Myocyte (in vitro differentiated cells): ENCODE measurements at places on chromosomes 6 and 20. TPM values are rescaled to one million over a fixed set of nuclear protein-coding genes. Genes with fewer than 3 reads are reported as not detected.

Gene GINS1
- 2.2 and 3.0 TPM in 2 replicates for total RNA-seq

- peak; percentile 34 for DNase-seq
Observed at GRCh38 chr6:56335726-56336125, 88.3 kb upstream of the COL21A1 start.

- peak; percentile 86 for DNase-seq
Observed at GRCh38 chr20:49562311-49563014, 5.5 kb downstream of the PTGIS start.

GRCh38 chr6:10886691-10887502 is at the start of gene SYCP2L:
SYCP2L (plus strand) TSS chr6:10887052; CDS start chr6:10887127, 75 bp downstream.
- peak; percentile 10 for DNase-seq

DNA sequence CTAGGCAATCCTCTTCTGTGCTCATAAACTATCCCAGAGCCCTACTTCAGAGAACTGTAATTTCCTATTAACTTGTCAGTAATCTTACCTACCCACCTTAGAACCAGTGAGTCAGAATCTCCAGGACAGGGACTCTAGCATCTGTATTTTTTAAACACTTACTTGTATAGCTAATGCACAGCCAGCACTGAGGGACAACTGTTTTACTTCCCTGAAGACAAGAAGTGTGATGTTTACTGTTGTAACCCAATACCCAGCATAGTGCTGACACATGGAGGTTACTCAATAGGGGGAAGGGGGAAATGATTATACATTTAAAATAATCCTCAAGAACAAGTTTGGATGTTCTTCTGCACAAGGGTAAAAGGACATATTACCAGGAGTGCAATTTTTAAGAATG is 130.8 kb downstream of the BTBD9 start:
- DNase-seq, result no peak

Gene TP53TG5
- total RNA-seq, result not detected in 2 replicates

DNA sequence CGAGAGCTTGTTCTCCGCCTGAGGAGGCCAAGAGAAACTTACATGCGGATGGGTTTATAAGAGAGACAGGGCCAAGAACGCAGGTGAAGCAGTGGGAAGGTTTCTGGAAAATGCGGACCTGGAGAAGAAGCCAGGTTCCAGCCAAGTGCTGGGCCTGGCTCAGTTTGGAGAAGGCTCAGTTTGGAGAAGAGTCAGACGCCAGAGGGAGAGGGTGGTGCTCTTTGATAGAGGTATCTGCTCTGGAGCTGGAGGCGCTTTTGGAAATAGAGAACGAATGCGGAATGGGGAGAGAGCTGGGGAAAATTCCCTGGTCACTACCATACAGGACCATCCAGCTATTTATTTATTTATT is 753 bp downstream of the RSPH9 start:
- DNase-seq, result no peak

Gene ZCCHC3
- total RNA-seq, result 19.8 and 20.1 TPM in 2 replicates

Gene SYCP2L
- 0.40 TPM in 1 of 2 replicates, not detected in the other for total RNA-seq

DNA sequence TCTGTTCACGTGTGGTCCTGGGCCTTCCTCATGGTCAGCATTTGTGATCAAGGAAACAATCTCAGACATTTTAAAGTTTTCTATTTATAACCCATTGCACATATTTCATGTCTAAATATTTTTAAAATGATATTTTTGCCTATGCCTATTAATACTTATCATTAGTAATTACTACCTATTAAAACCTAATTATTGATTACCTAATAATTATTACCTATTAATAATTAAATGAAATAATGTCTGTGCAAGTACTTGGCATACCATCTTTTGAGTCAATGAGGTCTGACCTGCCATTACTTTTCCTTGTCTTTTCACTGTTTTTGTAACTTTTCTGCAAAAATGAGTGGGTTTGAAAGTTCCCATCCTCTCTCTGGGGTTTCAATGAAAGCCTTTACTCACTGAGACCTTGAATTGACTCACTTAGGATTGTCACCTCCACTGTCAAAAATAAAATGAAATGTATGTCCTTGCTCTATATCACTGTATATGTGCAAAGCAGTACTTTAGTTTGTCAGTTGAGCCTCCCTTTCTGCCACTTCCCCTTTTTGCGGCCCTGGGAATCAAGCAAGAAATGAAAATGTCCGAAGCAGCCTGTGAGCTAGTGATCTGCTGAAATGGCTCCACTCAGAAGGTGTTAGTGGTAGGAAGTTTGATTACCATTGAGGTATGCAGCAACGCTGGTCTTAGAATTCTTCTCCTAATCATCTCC is 87.8 kb downstream of the L3MBTL3 start:
- DNase-seq, result no peak

DNA sequence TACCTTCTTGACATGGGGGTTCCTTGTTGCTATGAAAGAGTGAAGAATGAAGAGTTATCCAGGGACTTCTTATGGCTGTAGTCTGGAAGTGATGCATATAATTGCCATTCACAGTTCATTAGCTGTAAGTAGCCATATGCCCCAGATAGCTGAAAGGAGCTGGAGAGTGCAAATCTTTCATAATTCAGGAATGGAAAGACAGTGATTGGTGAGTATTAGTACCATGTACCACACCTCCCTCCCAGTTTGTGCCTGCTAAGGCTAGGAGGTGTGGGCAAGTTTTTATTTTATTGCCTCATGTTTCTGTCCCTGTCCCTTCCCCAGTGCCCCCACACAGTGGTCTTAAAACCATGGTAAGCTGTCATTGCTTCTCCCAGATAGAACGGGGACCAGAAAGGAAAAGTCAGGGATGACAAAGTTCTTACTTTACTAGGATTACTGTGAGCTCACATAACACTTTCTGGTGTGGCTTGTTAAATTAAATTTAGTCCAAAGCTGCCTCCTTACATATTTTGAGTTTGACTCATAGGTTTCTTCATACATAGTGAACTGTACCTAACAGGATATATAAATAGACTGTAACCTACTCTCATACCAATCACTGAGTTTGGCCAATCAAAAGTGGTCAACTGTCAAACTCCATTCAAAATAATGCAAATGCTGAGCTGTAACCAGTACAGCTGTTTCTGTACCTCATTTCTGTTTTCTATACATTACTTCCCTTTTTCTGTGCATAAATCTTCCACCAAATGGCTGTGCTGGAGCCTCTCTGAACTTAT is 119.4 kb downstream of the RFPL4B start:
- DNase-seq, result peak; percentile 55

GRCh38 chr6:859936-860335 is 167.0 kb upstream of the EXOC2 start:
- no peak for DNase-seq

Gene RNGTT
- total RNA-seq, result 16.6 and 17.4 TPM in 2 replicates

DNA sequence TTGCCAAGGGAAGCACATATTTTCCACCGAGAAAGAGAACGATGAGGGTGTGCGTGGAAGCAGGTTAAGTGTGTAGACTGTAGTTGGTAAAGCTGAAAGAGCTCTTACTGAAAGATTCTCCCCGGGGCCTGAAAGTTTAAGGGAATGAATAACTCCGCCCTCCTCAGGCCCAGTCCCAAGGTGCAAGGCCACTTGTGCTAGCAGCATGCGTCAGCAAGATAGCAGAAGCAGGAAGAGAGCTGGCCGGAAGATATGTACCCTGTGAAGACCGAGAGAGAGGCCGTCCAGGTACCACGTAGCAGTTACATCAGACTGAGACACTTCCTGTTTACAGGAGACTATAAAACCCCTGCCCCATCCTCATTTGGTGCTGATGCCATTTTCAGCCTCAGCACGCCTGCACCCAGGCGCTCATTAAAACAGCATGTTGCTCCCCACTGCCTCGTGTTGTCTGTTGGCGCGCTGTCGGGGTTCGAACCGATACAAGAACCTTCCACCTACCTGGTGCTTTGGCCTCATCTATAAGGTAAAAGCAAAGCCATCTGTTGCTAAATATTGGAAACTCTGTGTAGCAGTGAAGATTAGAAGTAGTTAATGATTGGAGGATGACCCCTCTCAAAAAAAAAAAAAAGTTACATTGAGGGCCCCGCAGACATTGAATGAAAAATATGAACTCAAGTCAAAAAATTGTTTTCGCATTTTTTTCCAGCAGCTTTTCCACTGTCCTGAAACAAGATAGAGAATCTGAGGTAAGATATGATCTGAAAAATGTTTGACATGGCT is 18.6 kb upstream of the FAM135A start:
- DNase-seq, result no peak

DNA sequence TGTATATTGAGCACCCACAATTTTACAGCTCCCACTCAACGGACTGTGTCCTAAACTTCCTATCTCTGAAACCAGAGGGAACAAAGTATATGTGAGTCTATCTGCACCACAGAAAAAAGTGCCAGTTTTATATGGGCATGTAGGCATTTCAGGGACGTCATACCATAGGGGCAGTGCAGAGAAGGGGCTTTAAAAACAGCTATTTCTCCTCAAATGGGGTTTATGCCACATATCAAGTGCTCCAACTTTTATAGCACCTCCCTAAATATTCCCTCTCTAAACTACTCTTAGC is 28.9 kb upstream of the ASF1A start:
- DNase-seq, result no peak

GRCh38 chr6:151690768-151691562 is 116.5 kb upstream of the ESR1 start:
- peak; percentile 56 for DNase-seq

- no peak for DNase-seq
Observed at GRCh38 chr20:62021793-62022385, 43.8 kb downstream of the TAF4 start.

GRCh38 chr20:52083627-52084232 is 107.8 kb downstream of the ZFP64 start:
- DNase-seq, result peak; percentile 65

Gene BPIFB1
- total RNA-seq, result not detected in 2 replicates

DNA sequence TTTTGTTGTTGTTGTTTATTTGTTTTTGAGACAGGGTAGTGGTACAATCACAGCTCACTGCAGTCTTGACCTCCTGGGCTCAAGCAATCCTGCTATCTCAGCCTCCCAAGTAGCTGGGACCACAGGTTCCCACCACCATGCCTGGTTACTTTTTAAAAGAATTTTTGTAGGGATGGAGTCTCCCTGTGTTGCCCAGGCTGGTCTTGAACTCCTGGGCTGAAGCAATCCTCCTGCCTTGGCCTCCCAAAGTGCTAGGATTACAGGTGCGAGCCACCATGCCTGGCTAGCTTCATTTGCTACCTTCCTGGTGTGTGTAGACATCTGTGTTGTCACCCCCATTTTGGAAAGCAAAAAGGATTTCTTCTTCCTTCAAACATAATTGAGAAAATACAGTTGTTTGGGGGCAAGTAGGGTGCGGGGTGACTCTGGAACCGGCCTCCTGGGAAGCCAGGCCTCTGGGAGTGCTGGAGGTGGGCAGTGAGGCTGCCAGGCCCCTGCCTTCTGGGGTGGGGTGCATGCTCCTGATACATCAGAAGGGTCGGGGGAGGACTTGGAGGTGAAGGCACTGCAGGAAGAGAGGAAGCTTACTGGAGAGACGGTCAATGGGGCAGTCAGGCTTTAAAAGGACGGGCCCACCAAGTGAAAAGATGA is 28.4 kb downstream of the SYNJ2 start:
- DNase-seq, result no peak

DNA sequence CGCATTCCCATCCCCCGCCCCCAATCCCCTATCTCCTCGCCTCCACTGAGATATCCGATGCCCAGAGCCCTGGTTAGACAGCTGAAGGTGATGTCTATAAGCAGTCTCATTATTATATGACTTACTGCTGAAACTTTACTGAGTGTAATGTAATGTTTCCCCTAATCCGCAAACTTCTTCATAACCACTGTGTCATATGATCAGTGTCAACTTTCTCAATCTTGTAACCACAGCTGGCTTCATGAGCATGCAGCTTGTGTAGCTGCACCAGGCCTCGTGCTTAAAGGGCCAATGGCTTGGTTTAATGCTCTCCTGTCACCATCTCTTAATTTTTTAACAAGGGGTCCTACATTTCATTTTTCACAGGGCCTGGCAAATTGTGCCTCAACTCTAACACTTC is 8.1 kb downstream of the ASIP start:
- DNase-seq, result peak; percentile 86

Gene KCNQ2
- total RNA-seq, result not detected in 2 replicates

GRCh38 chr20:63226042-63226943 is 9.4 kb upstream of the BIRC7 start:
- no peak for DNase-seq

DNA sequence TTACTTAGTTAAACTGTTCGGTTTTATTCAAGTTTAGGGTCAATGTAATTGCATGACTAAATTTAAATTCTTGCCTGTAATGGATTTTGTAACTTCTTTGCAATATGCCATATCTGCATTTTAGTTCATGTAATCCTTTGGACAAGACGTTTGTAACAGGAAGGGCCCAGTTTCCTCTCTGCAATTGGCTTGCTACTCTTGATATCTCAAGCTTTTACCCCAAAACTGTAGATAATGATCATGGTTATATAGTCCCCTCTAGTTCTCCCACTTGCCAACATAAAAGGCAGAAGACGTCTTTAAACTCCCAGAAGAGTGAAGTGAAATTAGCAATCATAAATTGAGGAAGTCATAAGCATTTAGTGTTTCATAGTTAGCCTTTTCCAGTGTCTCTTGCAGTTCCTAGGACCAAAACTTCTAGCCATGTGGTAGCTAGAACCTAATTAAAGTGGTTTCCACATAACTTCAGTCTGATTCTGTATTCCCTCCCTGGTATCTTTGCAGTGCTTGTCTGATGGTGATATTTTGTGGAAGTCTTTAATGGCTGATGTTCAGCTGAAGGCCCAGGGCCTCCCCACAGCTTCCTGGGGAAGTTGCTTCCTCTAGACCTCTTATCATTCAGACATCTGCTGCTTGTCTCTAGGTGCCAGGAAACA is 117.8 kb upstream of the SUPT3H start:
- DNase-seq, result no peak

Gene NKX2-4
- not detected in 2 replicates for total RNA-seq

DNA sequence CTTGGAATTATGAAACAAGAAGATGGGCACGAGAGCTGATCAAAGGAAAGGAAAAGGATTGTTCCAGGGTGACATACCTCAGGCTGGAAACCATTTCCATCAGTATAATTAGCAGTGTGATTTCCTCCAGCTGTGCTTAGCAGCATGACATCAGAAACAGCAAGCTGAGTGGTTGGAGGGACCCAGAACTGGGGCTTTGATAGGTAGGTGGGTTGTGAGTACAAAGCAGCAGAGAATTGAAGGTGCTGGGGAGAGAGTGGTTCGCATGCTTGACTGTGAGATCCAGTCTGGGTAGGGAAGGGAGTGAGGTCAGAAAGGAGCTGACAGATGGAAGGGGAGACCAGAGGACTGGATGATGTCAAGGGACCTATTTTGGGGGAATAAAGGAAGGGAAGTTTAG is 90.4 kb downstream of the CD164 start:
- DNase-seq, result no peak

DNA sequence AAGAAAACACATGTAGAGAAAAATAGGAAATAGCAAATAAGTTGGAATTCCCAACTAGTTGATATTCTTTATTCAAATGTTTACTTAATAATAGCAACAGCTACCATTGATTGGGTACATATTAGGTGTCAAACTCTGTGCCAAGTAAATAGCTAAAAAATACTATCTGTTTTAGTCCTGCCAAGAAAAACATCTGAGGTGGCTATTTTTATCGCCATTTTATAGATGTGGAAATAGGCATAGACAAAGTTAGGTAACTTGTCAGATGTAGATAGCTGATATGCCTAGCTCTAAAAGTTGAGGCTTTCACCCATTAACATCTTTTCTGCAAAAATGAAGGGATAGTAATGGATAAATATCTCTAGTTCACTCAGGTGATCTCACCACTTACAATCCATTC is 549.2 kb upstream of the ID4 start:
- DNase-seq, result no peak

- DNase-seq, result no peak
Observed at GRCh38 chr6:144305567-144305966, 20.4 kb downstream of the UTRN start.

Gene MCCD1
- total RNA-seq, result not detected in 2 replicates
